Nucleus accumbens (tissue), 56 donors: ENCODE measurements at places on chromosomes 1 and 21.
A peak's percentile ranks its signal among the peaks of the same experiment; 100 is the strongest.

DNA sequence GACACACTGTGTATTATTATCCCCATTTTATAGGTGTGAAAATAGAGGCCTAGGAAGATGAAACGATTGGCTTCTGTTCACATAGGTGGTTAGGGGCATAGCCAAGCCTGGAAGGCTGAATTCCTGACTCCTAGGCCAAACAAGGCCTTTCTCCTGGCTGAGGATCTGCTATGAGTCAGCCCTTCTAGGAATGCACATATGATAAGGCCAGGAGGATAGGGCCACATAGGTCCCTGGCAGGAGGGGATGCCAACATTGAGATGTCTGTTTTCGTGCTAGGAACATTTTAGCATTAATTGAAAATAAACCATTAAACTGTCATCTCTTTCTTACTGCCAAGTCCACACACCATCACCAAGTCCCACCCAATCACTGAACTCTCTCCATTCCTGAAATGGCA, 9.2 kb downstream of the CSMD2 start:
- no peak for DNase-seq

DNA sequence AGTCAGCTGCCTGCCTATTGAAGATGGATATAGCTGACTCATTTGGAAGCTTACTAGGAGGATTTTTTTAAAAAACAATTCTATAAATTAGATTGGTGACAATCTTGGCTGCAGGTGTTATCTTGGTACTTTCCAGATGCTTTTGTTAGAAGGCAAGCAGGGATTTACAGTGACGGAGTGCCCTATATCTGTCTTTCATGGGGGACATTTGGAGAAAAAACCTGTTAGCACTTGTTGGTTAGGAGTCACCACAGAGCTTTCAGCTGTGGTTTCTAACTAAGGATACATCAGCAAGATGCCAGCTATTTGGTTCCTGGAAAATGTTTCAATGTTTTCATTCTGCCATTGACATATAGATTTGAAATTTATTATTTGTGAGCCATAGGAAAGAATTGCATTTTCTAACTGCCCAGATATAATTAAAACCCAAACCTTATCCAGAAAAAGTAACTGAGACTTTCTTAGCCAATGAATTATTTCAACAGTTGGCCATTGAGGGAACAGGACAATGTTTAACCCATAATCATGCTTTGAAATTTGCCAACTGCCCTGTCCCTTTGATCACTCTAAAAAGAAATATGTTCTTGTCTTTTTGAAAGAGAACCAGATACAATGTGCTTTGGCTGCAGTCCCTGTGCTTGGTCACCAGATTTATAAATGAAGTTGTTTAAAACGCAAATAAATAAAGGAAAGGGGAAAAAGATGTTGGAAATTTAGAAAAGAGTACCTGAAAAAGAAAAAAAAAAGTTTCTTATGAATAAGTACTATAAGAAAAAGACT, 761.0 kb upstream of the CXADR start:
- DNase-seq = no peak

DNA sequence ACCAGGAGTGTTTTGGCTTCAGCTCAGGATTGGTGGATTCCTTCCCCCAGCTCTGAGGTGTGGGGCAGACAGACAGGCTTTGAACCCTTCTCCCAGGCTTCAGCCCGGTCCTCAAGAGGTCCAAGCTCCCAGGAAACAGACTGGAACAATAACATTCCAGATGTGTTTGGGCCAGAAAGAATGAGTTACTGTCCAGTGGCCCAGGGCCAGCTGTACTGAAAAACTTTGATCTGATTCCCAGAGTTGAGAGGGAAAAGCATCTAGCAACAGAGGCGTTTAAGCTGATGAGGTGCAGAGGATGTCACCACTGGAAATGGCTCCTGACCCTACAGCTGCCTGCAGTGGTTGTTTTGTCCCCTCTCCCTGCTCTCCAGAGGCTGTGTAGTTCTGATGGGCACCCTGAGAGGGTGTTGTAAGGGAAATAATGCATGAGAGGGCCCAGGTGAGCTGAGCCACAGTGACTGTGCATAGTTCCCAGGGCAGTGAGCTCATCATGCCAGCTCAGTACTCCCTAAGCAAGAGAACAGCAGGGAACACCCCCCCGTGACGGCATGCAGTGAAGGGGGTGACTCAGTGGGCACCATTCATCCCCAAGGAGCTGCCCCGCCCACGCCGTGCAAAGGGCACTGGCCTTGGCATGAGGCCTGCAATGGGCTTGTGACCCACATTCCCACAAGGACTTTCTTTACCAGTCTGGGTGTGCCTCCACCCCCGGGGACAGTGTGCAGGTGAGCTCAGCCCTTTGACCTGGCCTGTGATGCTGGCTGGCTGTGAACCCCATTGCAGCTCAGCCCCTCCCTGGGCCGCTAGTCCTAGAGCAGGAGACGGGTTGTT, 13.8 kb upstream of the SFN start:
- DNase-seq = no peak

DNA sequence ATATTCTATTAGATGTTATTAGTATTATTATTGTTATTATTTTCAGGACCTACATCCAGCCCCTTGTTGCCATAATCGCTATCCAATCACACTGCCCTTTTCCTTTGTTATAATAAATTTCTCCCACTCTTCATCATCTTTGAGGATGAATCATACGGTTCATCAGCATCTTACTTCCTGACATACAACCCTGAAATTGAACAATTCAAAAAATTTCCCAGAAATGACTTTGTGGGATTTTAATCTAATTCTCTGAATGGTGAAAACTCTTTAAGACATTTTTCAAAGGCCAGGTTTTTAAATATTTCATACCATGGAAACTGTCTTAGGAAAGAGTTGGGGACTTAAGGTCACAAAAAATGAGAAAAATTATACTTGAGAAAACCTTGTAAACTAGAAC, 353.5 kb downstream of the ST6GALNAC3 start:
- DNase-seq = no peak

DNA sequence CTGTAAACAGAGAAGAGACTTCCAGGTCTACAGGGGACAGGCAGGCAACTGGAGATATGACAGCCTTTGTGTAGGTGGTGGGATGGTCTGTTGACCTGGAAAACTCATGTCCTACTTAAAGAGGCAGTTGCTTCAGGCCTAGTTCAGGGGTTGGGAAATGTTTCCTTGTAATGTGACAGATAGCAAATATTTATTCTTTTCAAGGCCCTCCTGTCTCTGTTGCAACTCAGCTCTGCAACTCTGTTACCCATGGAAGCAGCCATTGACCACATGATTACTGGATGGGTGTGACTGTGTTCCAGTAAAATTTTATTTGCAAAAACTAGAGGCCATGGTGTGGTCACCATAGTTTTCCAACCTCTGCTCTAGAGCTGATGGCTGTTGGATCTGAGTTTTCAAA, 341.9 kb downstream of the PTBP2 start:
- no peak for DNase-seq

DNA sequence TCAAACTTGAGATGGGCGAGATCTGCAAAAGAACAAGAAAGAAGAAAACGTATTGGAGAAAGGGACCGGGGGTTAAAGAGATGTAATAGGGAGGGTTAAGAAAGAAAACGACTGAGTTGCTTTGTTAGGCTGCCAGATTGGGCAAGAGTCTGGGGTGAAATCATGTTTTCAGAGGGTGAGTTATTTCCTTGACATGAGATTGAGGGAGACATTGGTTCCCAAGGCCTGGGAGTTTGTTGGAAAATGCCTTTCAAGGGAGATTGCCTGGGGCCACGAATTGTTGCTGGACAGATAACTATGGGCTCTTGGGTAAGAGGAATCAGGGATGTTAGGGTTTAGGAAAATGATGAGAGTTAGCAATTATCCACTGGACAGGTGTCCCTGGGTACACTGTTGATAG, 776 bp upstream of the CADM3 start:
- no peak for DNase-seq

DNA sequence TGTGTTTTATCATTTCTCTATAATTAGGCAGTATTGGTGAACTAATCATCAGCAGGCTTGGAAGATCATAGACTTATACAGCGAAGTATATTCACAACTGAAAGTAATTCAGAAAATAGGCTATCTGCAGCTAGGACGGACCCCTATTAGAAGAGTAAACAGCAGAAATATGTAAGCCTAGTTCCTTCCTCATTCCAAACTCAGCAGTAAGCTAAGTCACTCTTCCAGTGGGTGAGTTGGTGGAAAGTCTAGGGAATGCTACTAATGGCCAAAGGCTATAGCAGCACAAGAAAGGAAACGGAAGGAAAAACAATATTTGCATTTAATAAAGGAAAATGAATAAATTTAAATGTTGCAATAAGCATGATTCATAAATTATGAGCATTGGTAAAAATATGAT, 918.1 kb upstream of the TMPRSS15 start:
- DNase-seq = no peak

GRCh38 chr1:47388891-47389238, 27.2 kb upstream of the FOXE3 start:
- DNase-seq = no peak

DNA sequence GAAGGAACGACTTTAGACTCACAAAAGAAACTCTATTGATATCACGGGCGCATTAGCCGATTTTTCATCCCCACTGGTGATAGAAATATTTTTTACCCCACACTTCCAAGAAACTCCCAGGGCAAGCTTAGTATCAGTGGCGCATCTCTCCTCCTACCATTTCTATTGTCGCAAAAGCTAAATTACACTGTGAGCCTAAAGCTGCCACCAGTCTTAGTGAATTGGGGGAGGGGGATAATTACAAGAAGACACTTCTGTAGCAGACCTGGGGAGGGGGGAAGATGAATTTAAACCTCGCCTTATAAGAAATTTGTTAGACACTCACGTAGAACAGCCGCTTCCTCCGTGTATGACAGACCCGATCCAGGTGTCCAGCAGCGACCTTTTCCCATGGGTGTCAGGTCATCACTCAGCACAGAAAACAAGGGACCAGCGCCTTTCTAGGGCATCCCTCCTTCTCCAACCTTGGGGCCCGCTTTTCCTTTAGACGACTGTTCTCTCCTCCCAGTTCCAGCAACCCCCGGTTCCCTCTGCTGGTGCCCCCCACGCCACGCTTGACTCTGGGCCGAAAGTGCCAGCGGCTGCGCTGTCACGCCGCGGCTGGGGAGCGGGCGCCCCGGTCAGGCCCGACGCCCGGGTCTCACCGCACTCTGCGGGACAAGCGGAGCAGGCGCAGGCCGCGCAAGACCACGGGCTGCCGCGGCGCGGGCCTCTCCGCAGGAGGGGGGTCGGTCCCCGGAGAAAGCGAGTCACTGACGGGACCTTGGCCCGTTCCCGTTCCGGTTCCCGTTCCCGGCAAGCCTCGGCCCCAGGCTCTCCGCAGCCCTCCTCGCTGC, 821 bp downstream of the PHC2 start:
- peak; percentile 46 for DNase-seq

- no peak for DNase-seq
Measured at GRCh38 chr1:37094302-37094701, 60.0 kb upstream of the GRIK3 start.

GRCh38 chr1:185487026-185487425, 170.0 kb upstream of the IVNS1ABP start:
- DNase-seq = no peak

DNA sequence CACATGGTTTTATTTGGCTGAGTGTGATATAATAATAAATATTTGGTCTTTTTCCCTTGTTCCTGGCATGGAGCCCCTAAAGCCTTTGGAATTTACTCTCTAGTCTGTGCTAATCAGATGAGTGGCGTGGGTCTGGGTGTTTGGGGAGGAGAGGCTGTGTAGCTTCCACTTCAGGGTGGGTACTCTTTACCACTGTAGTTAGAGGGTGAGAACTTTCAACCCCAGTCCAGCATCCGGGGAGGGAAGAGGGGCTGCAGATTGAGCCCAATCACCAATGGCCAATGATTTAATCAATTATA, 20.0 kb downstream of the USP25 start:
- DNase-seq = no peak

- no peak for DNase-seq
Measured at GRCh38 chr1:48571303-48571987, 99.4 kb upstream of the SPATA6 start.

DNA sequence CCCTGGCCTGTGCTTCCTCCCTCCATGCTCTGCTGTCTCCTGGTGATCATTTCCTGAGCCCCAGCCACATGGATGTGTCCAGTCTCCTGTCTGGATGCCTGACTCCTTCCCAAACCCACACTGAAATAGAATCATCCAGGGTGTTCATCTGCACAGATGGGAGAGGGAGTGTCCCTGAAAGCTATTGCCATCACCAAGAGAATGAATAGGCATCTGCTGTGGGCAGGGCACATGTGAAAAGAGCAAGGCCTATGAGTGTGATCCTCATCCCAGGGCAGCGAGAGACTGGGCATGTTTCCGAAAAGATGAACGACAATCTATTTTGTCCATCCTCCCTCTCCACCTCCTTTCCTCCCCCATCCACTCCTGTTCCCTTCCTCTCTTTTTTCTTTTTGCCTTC, 5.0 kb downstream of the IGSF21 start:
- DNase-seq = no peak

DNA sequence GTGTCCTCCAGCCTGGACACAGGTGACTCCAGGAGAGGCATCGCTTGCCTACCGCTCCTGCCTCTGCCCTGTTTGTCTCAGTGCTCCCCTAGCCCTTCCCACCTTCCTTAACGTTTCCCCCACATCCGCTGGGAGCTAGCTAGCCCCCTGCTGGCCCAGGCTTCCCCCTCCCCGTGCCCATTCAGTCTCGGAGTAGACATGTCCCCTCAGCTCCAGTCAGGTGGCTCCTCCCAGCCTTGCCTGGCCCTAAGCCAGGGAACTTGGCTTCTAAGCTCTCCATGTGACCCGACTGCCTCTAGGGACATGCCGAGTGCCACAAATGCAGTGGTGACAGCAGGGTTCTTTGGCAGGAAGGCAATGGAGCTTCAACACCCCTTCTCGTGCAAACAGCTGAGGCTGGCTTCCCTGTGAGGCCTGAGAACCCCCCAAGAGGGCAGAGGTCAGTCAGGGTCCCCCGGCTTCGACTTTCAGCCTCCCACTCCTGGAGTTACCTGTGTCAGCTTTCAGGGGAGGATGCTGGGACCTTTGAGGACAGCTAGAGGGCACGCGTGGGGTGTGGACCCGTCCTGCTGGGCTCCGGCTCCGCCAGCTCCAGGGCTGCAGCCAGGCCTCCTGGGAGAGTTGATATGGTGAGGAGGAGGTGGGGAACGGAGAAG, 16.2 kb downstream of the DRAXIN start:
- no peak for DNase-seq

DNA sequence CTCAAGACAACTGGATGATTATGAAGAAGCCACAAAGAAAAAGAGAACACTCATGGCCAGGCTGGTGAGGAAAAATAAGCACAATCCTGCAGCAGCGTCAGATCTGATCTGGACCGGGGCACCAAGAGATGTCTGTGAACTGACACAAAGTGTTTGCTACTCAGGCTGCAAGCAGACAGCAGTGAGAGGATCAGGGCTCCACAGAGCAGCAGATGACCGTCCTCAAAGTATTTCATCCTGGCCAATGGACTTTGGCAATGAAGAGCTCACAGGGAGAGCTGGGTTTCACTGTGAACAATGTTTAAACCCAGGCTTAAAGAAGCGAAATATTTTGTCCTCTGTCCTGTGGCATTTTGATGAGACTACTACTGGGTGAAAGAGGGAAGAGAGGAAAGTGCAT, 299.2 kb downstream of the GPATCH2 start:
- DNase-seq = no peak

GRCh38 chr1:46653405-46653958, 14.7 kb downstream of the ATPAF1 start:
- no peak for DNase-seq
